ENCODE measurements at places on chromosomes 16 and 17.

DNA sequence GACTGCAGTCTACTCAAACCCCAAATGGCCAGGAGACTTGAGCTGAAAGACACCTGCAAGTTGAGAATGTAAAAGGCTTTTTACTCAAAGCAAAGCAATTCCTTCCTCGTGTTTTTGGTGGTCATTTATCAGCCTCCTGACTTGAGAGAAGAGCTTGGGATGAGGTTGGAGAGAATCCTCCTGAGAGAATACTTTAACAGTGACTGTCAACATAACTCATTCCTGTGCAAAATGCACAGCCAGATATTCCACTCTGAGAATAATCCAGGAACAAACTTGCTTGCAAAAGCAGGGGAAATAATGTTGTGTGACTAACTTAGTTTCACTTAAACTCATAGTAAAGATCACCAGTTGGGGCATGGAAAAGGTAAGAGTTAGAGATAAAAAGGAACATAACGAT, 53.4 kb downstream of the SNTB2 start:
- DNase-seq = no peak

DNA sequence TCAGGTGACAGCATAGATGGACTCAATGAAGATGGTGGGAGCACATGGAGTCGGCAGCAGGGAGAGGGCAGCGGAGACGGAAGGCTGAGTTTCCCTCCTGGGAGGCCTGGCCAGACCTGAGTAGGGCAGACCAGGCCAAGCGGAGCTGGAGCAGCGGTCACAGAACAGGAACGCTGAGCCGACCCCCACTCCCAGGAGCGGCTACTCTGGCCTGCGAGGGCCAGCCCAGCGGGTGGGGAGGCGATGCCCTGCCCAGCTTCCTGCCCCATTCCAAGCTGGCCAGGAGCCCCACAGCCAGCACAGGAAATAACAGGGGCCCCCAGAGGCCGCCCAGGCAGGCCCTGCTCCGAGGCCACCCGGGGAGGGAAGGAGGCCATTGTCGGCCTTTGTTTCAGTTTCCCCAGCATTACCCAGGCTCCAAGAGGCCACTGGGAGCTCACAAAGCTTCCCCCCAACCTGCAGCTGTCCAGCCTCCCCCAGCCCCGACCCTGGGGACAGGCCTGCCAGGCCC, 79.8 kb downstream of the ZNF423 start:
- no peak for DNase-seq

- no peak for DNase-seq
Observed at GRCh38 chr17:47807421-47807820, 14.2 kb downstream of the OSBPL7 start.

GRCh38 chr16:56956756-56957155, 5.0 kb upstream of the CETP start:
- no peak for DNase-seq

DNA sequence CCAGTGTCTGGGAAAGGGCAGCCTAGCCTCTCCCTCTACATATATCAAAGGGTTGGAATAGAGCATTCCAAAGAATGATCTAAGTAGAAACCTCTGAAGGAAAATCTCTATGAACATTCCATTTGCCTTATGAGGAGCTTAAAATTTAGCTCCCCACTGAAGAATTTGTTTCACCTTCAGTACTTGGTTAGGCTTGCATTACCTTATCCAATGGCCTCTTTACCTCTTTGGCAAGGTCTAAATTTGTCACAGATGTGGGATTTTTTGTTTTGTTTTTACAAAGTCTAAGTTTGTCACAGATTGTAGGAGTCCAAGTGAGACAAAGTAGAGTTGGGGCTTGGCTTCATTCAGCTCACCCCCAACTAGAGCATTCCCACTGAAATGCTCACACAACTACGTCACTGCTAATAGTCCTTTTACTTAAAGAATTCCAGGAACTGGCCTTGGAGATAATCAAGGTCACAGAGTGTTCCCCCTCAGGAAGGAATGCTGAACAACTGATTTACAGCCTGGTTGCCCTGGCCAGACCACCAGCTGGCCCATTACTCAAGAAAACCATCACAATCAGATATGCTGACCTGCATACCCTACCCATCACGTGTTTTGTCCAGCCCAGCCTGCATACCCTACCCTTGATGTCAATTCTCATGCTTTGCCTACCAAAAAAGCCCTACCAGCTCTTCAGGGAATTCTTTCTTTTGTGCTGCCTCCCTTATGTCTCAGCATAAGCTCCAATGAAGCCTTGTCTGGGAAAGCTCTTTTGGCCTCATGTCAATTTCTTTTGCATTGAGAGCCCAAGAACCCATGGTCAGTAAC, 26.5 kb upstream of the PPM1D start:
- no peak for DNase-seq

DNA sequence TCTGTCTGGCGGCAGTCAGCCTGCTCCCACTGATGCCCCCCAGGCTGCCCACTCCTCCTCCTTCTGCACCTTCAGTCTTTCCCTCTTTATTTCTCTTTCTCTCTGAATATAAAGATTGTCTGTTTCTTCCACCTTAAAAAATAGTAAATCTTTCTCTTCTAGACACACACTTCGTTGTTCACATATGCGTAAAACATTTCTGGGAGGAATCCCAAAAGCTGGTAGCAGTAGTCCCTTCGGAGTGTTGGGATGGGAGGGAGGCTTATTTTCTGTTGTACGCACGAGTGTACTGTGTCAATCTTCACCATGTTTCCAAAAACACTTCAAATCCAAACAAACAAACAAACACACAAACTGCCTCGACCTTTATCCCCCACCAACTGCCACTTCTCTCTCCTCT, 9.9 kb downstream of the OSBPL7 start:
- no peak for DNase-seq

GRCh38 chr17:78486946-78487680, 90.1 kb downstream of the DNAH17 start:
- DNase-seq = no peak

DNA sequence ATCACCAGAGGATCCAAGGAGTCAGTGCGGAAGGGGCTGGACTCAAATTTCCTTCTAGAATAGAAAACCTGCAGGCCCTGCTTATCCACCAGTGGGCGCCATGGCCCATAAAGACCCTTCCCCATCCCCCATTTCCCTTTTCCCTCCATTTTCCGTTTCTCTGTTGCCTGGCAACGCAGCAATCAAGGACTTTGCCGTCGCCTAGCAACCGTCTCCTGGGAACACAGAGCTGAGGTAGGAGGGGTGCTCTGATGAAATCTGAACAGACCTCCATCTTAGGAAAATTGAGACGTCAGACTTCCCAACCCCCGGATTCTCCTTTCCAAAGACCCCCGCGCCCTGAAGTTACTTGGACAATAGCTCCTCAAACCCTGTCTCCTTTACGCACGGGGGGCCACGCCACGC, 5.7 kb downstream of the DLG4 start:
- DNase-seq = no peak

- DNase-seq = no peak
Observed at GRCh38 chr16:50596762-50597450, 48.7 kb downstream of the NKD1 start.

- DNase-seq = no peak
Observed at GRCh38 chr17:51845776-51846175, 312.7 kb downstream of the CA10 start.

DNA sequence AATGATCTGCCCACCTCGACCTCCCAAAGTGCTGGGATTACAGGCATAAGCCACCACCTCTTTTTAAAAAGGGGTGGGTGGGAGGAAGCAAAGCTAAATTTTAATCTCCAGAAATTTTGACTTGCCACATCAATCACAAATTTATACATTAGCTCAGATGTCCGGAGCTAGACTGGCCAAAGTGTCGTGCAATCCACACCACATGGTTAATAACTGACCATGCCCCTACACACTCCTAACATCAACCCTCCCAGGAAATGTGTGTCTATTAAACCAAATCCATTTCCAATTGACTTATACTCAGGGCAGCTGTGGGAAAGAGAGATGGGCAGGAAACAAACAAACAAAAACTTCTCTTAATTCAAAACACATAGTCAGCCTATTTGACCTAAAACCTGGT, 29.9 kb downstream of the SMURF2 start:
- DNase-seq = no peak

GRCh38 chr17:64154717-64155116, 24.8 kb upstream of the ERN1 start:
- DNase-seq = no peak

GRCh38 chr16:72094266-72094610, 591 bp downstream of the DHX38 start:
- DNase-seq = no peak

DNA sequence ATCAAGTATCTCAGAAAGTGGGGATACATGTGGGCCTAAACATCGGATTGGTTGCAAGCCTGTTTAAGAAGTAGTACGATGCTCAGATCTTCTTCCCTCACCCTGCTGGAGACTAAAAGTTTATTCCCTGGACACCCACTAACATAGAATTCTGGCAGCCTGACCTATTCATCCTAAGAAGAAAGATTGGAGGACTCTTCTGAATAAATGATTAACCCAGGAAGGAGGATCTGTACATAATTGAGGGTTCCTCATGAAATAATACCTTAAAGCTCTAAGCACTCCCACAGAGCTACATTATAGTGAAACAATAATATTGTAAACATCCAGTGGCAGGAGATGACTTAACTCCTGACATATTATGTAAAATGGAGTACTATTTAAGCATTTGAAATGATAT, 111.7 kb downstream of the NLK start:
- DNase-seq = no peak

DNA sequence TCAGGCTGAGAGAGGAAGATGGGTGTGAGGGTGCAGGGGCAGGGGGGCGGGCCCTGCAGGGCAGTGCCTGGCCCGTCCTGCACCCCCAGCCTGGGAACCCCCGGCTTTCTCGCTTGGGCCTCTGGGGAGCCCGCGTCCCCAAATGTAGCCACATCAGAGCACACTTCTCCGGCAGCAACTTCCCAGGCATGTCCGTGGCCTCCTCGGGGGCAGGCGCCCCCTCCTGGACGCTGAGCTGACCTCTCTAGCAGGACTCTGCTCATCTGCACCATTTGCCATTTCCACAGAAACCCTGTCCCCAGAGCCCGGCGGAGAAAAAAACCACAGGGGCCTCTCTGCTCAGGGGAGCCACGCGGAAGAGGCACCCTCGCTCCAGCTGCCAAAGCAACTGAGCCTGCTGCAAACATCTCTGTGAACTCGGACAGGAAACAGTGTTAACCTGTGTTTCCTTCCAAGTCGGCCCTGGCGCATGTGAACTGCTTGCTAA, 63.4 kb downstream of the KLHDC4 start:
- no peak for DNase-seq

DNA sequence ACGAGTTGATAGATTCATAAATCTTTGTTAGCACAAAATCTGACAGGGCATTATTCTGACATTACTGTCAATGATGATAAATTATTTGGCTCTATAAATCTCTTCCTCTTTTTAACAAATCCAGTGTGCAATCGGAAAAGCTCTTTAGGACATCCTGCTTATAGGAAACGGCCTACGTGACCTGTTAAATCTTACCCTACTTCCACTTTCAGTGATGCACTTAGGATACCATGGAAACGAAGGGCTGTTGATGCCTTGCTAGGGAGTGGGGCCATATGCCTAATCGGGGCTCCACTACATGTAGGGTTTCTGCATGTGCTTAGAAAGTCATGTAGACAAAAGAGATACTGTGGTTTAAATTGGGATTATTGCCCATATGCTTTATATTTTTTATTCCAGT, 27.2 kb downstream of the ZNF594 start:
- DNase-seq = no peak

GRCh38 chr17:9810100-9810949, 11.6 kb downstream of the GSG1L2 start:
- DNase-seq = no peak

GRCh38 chr17:78263063-78263735, 31.8 kb downstream of the TMEM235 start:
- DNase-seq = no peak

DNA sequence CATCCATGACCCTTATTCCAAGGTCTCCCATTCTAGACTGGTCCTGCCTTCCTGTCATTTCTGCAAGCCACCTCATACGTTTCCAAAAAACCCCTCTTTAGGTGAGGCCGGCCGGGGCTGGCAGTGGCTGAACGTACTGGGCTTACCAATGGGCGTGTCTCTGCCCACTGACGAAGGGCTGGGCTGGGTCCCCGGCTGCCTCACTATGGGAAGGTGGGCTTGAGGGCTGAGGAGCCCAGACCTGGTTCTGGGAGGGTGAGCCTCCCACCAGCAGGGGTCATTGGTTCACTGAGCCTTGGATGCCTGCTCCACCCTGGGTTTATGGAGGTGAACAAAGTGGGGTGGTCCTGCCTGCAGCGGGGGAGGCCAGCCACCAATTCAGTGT, 19.9 kb downstream of the KDM8 start:
- no peak for DNase-seq

DNA sequence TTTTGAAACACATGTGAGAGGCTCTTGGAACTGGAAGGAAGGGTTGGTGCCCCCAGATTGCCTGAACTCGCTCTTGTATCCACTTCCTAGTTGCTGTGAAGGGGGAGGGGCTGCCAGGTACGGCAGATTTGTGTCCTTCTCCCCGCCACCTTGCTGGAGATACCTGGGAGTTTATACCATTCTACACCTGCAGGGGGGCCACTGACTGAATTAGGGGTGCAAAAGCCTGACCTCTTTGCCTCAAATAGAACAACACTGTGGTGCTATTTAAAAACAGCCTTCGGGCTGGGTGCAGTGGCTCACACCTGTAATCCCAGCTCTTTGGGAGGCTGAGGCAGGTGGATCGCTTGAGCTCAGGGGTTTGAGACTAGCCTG, 35.1 kb upstream of the IL34 start:
- DNase-seq = no peak

- DNase-seq = no peak
Observed at GRCh38 chr17:58786586-58787295, 31.1 kb downstream of the PPM1E start.

DNA sequence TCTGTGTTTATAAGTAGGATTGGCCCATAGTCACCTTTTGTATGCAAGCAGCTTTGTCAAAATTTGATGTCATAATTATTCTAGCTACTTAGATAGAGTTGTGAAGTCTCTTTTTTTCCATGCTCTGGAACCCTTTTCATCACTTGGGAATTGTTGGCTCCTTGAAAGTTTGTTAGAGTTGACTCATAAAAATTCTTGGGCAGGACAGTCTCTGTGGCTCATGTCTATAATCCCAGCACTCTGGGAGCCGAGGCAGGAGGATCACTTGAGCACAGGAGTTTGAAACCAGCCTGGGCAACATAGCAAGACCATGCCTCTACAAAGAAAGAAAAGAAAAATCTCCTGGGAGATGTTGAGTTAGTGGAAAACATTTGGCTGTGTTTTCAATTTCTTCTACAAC, 45.7 kb upstream of the MRC2 start:
- no peak for DNase-seq

GRCh38 chr16:84339311-84339710, 29.0 kb upstream of the ATP2C2 start:
- DNase-seq = no peak
